ENCODE measurements at places on chromosomes 7 and 10.

DNA sequence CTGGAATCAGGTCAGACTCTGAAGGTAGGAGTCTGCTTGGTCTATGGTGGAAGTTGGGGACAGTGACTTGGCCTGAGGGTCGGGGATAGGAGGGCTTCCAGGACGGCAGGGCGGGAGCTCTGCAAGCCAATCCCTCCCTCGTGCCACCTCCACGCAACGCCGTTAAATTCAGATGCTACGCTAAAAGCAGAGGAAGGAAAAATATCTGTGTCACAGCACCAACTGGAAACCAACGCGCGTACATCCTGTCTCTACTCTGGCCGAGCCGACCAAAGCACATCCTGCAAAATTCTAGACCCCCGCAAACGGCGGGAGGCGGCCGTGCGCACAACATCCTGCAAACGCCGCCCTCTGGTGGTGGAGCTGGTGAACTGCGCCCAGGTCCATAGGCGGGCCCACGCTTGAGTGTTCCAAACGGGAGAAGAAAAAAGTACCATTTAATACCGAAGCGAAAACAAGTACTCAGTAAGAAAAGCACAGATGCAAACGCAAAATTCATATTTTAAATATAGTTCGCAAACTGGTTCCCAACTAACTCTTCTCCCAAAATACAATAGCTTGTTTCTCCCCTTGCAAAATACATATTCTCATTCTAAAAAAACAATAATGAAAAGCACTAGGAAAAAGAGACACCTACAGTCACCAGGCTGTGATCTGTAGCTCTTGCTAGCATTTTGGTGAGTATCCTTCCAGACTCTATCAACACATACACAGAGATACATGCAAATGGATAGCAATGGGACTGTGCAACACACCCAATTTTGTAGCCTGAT, 45.7 kb upstream of the HSPA12A start:
- DNase-seq = peak; percentile 70

DNA sequence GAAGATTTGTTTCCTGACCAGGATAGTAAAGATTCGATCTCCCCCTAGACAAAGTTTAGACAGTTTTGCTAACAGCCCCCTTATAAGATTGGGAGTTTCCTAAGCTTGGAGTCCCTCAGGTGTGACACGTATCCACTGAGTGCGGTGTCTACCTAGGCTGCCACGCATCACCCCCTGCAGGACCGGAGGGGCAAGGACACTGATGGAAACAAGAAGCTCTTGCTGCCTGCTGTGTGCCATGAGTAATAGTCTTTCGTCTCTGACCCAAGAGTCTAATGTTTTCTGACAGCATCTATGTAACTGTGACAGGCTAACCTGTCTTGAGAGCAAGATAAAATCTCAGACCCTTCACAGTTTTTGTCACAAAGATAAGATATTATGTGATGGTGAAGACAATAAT, 173.5 kb downstream of the SEMA3E start:
- no peak for DNase-seq

GRCh38 chr7:26370011-26370410, 78.3 kb downstream of the SNX10 start:
- DNase-seq = no peak

GRCh38 chr7:82678716-82679115, 235.1 kb upstream of the CACNA2D1 start:
- no peak for DNase-seq

DNA sequence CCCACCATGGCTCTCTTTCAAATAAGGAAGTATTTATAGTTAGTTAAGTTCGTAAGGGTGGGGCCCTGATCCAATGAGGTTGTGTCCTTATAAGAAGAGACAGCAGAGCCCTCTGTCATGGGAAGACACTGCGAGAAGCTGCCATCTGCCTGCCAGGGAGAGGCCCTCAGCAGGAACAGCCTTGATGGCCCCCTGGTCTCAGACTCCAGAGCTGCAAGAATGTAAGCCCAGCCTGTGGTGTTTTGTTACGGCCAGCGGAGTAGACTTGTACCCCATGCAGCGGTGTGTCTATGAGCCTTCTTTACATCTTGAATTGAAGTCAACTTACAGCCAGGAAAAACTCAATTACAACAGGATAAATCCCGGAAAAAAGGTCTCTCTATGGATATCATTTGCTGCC, 14.3 kb upstream of the LARP4B start:
- no peak for DNase-seq

DNA sequence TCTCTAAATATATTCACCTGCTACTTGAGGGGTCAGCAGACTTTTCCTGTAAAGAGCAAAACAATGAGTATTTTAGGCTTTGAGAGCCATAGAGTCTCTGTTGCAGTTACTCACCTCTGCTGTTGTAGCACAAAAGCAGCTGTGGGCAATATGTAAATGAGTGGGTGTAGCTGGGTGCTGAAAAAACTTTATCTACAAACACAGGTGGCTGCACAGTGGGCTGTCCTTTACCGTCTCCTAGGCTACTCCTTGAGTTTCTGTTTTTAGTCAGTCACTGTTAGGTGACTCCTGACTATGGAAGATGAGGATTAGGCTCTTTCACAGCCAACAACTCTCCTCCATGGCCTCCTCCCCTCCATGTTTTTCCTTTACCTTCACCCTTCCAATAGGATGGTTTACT, 286.1 kb upstream of the C7orf33 start:
- DNase-seq = no peak

DNA sequence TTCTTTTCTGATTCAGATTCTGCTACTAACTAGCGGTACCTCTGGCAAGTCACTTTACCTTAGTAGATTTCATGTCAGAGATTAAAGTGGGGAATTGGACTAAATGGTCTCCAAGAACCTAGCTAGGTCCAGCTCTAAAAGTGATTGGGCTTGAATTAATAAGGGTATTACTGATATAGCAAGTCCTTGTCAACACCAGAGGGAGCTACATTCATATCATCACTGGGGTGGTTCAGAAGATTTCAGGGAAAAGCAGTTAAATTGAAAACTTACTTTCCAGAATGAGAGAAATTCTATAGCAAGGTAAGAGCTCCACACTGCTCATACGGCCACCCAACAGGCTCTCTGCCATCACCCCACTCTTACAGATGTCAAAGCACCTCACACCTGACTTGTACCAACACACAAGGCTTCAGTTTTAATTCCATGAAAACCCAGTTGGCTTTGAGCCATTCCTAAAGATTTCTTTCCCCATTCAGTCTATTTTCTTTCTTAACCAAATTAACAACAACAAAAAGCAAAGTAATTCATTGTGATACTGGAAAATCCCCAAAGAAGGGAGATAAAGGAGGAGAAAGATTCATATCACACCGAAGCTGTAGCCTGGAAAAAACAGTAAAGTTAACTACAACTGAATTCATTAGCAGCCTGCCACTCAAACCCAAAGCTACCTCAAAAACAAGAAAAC, 38.0 kb upstream of the SPOCK2 start:
- no peak for DNase-seq

GRCh38 chr7:151697942-151698341, 178.2 kb upstream of the RHEB start:
- DNase-seq = no peak

DNA sequence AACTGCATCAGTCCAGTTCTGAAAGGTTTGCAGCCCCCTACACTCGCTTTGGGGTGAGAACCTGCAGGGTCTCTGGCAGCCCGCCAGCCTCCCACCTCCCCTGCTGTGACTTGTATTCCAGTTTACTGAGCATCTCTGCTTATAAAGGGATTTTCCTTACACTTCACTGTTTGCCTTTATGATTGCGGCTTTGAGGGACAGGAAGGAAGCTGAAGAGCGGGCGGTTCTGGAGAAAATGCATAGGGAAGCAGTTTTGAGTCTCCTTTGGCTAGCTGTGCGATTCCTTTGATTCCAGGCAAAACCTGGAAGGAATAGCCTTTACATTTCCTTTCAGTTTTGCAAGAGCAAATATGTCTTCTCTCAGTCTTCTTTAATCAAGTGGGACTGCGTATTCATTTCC, 65.0 kb upstream of the TRIM8 start:
- DNase-seq = no peak

DNA sequence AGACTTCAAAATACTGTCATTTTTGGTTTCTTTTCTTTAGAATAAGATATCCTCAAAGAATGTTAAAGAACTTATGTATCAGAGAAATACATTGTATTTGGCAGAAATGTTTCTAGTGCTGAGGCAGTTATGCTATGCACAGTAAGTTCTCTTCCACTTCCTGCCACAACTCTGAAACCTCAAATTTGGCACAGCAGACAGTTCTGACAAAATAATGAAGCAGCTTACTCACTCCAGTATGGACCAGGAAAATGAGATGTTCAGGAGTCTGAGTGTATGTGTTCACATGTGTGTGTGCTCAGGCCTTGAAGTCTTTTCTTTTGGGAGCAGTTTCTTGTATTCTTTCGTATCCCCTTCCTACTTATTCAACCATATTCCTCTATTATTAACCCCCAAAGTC, 197.0 kb upstream of the AGK start:
- no peak for DNase-seq

GRCh38 chr7:2921653-2922347, 77.7 kb upstream of the GNA12 start:
- DNase-seq = no peak

DNA sequence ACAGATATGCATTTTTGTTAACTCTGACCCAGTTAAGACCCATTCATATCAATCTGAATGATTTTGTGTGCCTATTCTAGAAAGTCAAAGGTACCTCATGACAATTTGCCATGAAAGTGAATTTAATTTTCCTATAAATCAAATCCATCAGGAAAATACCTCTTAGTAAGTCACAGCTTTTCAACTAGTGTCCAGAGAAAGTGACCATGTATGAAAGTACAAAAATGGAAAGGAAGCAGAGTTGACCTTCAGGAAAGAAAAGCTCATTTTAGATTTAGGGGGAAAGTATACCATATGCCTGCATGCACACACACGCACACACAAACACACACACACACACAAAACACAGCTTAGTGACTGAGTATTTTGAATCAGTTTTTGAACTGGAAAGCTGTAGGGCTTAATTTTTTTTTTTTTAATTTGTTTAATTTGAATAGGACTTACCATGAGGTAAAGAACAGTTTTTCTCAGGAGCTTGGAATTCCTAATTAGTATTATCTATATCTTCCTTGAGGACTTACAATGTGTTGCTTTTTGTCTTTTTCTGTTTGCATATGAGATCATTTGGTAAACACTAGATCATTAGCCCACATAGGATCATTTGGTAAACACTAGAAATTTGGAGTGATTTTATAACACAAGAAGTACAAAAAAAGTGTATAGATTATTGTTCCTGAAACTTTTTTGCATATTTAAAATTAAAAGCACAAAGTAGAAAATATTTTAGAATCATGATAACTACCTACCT, 61.6 kb downstream of the ZNF277 start:
- DNase-seq = no peak

GRCh38 chr10:43297534-43297933, 30.7 kb upstream of the RASGEF1A start:
- no peak for DNase-seq

- DNase-seq = no peak
Observed at GRCh38 chr10:34736976-34737771, 77.9 kb downstream of the PARD3 start.

DNA sequence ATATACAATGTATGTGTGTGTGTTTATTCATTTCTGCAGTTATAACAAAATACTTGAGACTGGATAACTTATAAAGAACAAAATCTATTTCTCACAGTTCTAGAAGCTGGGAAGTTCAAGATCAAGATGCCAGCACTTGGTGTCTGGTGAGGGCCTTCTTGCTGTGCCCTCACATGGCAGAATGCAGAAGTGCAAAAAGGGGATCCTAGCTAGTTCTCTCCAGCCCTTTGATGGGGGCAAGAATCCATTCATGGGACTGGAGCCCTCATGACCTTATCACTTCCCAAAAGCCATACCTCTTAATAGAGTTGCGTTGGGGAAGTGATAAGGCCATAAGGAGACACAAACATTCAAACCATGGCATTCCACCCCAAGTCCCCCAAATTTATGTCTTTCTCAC, 8.4 kb downstream of the GRB10 start:
- no peak for DNase-seq

GRCh38 chr10:59077855-59078254, 98.6 kb upstream of the PHYHIPL start:
- DNase-seq = no peak

DNA sequence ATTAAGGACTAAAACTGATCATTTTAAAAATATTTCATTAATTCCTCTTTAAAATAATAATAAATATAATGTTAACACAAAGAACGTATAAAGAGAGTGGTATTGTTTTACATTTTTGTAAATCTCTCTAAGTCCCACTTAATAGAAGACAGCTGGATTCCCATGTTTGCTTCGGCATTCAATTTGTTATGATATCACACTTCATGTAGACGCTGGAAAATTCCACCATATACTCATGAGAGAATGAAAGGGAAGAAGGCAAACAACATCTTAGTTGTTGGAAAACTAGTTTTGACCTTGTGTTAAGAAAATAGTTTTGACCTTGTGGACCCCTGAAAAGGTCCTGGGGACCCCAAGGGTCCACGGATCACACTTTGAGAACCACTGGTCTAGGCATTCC, 85.3 kb upstream of the MGMT start:
- no peak for DNase-seq

- DNase-seq = no peak
Observed at GRCh38 chr10:17387861-17388503, 66.4 kb downstream of the ST8SIA6 start.

DNA sequence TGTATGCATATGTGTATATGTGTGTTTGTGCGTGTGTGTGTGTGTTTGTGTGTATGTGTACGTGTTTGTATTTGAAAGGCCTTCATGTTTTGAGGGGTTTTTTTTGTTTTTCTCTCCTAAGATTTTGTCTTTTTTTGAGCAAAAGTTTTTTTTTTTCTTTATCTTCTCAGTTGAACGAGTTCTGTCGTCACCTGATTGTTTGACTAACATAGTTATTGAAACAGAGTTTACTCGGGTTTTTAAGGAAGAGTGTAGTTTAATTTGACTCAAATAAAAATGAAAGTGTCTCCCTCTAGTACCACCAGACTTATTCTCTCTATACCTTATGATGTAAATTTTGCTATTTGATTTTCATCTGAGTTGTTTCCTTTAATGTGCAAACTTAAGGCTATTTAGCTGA, 73.5 kb downstream of the ST8SIA6 start:
- DNase-seq = no peak

- no peak for DNase-seq
Observed at GRCh38 chr7:48363174-48363573, 191.9 kb downstream of the ABCA13 start.

DNA sequence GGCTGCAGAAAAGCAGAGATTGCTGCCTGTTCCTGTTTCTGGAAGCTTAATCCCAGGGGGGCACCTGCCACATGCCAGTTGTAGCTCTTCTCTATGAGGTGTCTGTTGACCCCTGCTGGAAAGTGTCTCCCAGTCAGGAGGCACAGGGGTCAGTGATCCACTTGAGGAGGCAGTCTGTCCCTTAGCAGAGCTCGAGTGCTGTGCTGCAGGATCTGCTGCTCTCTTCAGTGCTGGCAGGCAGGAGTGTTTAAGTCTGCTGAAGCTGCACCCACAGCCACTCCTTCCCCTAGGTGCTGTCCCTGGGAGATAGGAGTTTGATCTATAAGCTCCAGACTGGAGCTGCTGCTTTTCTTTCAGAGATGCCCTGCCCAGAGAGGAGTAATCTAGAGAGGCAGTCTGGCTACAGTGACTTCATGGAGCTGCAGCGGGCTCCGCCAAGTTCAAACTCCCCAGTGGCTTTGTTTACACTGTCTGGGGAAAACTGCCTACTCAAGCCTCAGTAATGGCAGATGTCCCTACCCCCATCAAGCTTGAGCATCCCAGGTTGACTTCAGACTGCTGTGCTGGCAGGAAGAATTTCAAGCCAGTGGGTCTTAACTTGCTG, 57.6 kb upstream of the CROT start:
- no peak for DNase-seq
